ENCODE measurements at places on chromosomes 1 and 21.

DNA sequence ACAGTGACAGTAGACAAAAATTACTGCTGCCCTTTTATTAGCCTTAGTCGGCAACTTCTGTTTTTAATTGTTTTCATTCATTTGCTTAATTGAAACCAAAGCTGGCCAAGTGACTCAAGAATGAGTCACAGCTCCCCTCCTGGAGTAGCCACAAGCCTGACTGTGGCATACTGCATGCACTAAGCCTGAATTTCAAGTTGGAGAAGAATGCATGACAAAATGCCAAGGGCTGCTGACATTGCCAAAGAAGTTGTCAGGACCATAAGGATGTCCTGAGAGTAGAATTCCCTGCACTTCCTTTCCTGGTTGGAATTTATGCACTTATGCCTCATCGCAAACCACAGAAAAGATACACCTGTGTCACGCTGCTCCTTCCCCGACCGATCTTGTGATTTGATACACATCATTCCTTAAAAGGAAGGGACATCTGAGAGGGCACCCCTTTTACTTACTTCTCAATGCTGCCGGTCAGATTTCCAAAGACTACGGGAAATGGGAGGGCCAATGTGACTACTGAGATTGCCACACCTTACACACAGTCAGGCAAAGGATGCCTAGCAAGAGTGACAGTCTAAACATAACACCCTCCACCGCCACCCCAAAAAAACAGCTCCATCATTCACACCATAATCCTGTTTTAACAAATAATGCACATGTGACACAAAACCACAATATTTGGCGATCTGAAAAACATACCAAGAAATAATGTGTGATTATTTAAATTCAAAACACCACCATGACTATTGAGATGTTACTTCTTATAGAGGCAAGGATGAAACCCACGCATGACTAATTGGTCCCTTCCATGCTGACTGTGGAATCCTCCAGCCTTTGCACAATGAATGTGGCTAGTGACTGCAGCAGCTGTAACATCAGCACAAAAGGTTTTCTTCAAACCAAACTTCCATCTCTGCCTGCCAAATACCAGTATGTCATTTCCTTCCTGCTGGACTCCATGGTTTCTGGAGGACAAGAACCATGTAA, 28.2 kb downstream of the VAV3 start:
- peak; percentile 24 for DNase-seq

DNA sequence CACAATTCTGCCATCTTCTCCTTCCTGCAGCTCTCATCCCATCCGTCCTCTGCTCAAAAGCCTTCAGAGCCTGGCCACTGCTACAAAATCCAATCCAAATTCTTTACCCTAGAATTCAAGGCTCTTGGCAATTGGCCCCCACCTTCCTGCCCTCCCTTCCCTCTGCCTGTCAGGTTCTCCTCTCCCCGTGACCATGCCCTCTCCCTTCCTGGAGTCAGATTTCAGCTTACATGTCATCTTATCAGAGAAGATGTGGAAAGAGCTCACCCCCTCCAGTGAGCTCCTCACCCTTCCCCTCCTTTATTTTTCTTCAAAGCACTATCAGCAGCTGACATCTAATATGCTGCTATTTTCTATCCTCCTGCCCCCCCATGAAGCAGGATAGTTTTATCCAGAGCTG, 86.9 kb downstream of the GRIK3 start:
- no peak for DNase-seq

GRCh38 chr1:155976913-155977689, 1.2 kb downstream of the ARHGEF2 start:
- no peak for DNase-seq

DNA sequence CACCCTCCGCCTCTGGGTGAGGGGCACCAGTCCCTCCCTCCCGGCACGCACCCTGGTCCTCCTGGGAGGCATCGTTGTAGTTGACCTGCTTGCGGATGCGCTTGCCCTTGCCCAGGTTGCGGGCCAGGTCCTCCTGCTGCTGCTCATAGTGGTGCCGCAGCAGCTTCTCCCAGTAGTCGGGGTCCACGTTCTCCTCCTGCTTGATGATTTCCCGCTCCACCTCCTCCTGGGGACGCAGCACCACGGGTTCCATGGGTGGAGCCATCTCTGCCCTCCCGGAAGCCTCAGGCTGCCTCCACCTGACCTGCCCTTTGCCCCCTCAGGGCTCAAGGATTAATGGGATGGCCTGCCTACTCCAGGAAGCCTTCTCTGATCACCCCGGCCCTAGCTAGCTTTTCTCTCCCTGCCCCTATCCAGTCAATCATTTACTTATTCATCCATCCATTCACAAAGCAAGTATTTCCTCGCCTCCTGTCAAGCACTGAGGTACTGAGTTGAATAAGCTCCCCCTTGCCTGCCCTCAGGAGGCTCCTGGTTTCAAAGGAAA, 53.5 kb downstream of the CHD5 start:
- DNase-seq = no peak

DNA sequence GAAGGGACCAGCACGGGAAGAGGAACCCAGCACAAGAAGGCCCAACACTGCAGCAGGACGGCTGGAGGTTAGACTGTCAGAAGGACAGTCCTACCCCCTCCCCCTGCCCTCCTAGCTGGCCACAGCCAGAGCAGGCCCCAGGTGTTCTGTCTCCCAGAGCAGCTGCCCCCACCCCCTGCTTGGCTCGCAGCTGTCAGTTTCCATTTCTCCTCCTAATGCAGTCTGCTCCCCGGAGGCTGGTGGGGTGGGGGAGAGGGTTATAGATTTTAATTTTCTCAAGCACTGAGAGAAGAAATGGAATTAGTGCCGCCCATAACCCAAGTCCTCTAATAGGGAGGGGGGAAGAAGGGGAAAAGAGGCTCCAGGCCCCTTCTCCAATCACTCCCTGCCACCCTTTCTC, 13.0 kb upstream of the PEAR1 start:
- no peak for DNase-seq

- no peak for DNase-seq
Observed at GRCh38 chr1:18373882-18374493, 106.7 kb upstream of the KLHDC7A start.

DNA sequence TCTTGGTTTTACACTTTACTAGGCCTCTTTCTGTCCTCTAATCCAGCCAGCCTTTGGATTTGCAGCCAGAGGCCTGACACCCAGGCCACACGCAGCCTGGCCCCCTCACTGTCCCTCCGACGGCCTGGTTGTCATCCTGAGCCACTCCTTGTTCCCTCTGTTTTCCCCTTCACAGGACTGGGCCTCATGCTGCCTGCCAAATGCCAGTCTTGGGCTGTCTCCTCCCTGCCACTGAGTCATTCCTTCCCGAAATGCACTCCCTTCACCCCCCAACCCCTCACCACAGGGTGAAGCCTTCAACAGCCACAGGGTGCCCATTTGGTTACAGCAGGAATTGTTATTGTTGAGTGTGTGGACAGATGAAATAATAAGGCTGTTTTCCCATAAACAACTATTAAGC, 21.3 kb downstream of the ACOT11 start:
- DNase-seq = no peak

DNA sequence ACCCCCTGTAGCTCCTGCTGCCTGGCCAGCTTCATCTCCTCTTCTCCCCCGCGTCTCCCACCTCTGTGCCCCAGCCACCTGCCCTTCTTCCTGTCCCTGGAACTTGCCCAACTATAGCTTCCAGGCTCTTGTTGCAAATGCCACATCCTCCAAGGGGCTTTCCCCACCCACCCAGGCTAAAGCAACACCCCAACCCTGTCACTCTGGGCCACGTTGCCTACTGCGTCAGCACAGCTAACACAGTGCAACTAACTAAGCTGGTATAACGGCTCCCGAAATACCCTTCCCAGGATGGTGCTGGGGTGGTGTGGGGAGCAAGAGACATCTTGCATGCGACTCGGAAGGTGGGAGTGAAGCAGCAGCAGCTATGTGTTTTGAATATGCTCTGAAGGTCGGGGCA, 19.7 kb downstream of the CAMK2N1 start:
- DNase-seq = no peak

- DNase-seq = no peak
Observed at GRCh38 chr1:244869364-244869827, 5.1 kb upstream of the HNRNPU start.
